ENCODE measurements at places on chromosomes 3 and 15.

- no peak for DNase-seq
These were observed 92.0 kb upstream of the CCDC54 start for GRCh38 chr3:107285197-107285596.

GRCh38 chr3:97979610-97980009 lies 7.4 kb upstream of the RIOX2 start:
- no peak for DNase-seq

- no peak for DNase-seq
These were observed 18.6 kb downstream of the WHAMM start for GRCh38 chr15:82828075-82828474.

- no peak for DNase-seq
These were observed 63.2 kb downstream of the PXYLP1 start for GRCh38 chr3:141294848-141295247.

GRCh38 chr3:148197061-148197460 lies 500.6 kb upstream of the AGTR1 start:
- no peak for DNase-seq

DNA sequence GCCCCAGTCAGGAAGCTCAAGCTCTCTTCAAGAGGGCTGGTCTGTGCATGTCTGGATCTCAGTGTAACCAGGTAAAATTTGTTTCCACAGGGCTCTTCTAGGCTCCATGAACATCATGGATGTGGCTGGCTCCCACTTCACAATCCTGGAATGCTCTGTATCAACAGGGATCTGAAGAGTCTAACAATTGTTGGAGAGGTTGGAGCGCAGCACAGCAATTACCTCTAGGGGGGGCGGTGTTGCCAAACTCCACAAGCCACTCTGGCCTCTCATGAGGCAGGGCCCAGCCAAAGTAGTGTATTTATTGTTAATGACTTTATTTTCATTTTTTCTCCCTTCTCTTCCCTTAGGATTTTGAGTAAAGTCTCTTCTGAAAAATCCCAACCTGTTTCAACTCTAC lies 6.1 kb upstream of the EIF2B5 start:
- DNase-seq = no peak

DNA sequence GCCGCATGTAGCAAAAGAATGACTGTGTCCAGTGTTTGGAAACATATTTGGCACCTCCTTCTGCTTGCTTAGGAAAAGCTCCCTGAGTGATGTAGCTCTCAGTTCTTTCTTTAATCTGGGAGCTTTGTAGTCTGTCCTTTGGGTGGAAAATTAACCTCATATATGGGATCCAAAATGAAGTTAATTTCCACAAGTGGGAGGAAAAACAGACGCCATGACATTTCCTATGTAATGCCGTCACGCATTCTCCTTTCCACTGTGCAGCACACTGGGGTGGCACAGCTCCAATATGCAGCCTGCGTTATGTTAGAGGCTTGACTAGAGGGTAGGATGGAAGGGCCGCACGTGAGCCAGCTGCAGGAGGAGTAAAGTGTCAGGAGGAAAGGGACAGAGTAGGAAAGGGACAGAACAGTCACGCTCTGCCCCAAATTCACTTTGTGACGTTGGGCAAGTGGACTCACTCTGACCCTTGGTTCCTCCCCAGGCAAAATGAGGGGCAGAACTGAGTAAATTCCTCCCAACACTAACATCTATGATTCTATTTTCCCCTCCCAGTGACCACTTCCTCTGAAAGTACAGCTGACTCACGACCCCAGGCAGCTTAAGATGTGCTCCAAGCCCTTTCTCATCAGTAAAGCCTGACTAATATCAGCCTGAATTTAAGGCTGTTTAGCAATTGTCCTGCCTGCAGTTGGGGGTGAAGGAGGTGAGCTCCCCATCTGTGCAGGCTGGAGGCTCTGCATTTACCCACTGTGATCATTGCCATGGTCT lies 176.5 kb upstream of the PFN2 start:
- no peak for DNase-seq

DNA sequence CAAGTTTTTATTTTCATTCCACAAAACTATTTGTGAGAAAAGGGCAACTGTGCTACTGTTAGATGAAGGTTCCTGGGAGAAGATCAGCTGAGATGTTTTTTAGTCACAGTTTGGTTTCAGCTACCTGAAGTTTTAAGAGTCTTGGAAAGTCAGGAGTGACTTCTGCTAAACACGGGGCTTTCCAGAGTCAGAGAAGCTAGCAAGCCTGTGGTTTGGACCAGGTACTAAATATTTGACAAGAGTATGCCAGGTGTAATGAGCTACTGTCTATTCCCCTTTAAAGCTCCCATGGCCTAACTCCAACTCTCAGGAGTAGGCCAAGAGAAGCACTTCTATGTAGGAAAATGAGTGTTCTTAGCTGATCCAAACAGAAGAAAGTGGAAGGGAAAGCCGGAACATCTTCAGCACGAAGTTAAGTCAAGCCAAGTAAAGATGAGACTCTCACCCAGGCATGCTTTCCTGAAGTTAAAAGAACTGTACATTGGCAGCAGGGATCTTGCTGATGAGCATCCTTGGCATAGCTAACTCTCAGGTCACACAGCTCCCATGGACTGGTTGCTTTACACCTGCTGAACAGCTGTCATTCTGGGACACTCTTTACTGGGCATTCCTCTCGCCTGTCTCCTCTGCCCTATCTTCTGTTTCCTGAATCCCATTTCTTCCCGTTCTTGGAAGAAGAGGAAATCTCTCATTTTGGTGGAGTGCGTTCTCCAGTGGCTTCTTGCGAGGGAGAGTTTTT lies 22.5 kb downstream of the TM4SF18 start:
- no peak for DNase-seq

DNA sequence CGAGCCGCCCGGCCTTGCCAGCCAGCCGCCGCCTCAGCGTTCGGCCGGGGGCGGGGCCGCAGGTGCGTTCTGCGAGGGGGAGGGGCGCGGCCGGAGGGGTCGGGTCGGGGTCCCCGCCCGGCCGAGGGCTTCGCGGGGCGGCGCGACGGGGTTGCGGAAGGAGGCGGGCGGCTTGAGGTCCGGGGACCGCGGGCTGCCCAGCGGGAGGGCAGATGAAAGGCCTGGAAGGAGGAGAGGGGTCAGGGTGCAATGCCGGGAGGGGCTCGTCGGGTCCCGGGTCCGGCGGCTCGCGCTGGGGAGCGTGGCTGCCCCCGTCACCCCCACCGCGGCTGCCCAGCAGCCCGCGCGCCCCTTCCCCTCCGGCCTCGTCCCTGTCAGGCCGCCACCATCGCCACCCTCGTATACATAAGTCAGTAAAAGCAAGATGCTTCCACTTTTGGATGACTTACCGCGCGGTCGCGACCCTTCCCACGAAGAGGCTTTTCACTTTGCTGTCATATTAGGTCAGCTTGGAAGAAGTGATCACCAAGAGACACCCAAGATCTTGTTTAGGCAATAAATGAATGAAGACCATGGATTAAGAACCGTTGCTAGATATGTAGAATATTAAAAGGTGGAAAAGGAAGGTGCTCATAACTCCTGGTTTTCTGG lies 620 bp upstream of the ANP32A start:
- DNase-seq = no peak

DNA sequence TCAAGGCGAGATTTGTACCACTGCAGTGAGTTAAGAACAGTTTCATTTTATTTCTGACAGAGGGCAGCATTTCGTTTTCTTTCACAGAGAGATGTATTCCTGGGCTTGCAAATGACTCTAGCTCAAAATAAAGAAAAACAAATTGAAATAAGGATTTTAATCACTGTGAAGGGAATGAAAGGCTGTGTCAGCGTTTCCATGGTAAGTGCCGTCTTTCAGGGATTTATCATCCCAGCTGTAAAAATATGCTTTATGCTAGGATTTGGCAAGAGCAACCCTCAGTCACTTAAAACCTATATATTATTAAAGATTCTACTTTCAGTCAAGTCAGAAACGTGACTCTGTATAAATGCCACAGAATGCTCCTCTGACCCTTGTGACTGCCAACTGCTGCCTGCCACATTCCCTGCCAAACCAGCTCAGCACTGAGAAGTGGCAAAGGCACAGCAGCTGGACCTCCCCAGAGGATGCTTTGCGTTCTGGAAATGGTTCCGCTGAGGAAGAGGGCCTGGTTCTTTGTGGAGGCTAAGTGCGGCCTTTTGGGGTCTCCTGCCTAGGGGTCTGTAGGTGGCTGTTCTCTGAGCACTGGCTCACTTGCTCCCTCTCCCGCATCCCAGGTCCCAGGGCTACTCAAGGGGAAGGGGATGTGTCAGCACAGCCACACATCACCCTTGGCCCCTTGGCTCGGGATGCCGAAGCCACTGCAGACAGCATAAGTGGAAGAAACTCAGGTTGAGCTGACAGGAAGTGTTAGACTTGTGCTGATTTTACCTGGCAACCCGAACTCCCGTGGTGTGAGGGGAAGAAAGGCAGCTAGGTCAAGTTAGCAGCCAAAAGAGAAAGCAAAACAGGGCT lies 56.6 kb upstream of the POMGNT2 start:
- no peak for DNase-seq

- no peak for DNase-seq
These were observed 569 bp downstream of the TMEM266 start for GRCh38 chr15:76060118-76060989.

- DNase-seq = no peak
These were observed 4.2 kb downstream of the HHATL start for GRCh38 chr3:42698216-42698910.

GRCh38 chr3:115165701-115166100 lies 18.6 kb upstream of the ZBTB20 start:
- no peak for DNase-seq

- DNase-seq = no peak
These were observed at the start of gene SV2B for GRCh38 chr15:91099995-91100813. Gene SV2B, plus strand, starts transcription at chr15:91100257. Its CDS starts 126,007 bp downstream, at chr15:91226264.

- DNase-seq = no peak
These were observed 106.7 kb downstream of the DPH6 start for GRCh38 chr15:35439291-35439690.

DNA sequence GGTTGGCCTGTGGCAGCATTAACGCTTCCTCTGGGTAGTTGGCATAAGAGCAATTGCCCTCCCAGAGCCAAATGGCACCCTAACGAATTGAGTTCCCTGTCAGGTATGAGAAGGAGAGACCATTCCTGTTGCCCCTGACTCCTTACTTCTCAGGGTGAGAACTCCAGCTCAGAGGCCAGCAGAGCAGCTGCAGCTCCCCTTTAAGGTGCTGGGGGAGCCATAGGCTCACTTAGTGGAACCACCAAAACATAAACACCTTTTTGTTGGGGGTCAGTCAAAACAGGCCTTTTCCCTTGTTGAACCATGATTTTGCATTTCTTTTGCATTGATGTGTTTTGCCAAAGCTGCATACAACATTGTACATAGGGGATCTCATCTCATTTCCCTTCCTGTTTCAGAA lies 28.1 kb upstream of the LHFPL4 start:
- DNase-seq = no peak

All from hippocampal formation (tissue), 2 donors.